ENCODE measurements at places on chromosomes 7 and 10. TPM values are rescaled to one million over a fixed set of nuclear protein-coding genes. Genes with fewer than 3 reads are reported as not detected.

- no peaks in the 10 kb centered on the region for H3K27me3 ChIP-seq
- no peak overlapping the region for H3K27ac ChIP-seq
- H3K4me1 ChIP-seq, result no peaks in the 10 kb centered on the region
- H3K36me3 ChIP-seq, result no peaks in the 10 kb centered on the region
- H3K4me3 ChIP-seq, result no peak overlapping the region
- no peak for DNase-seq
These were observed 89.2 kb downstream of the KBTBD2 start for GRCh38 chr7:32802305-32802910.

GRCh38 chr10:63751836-63752235, 230.6 kb downstream of the REEP3 start:
- no peaks in the 10 kb centered on the region for H3K36me3 ChIP-seq
- H3K4me1 ChIP-seq, result no peaks in the 10 kb centered on the region
- DNase-seq, result no peak
- H3K27ac ChIP-seq, result no peak overlapping the region

DNA sequence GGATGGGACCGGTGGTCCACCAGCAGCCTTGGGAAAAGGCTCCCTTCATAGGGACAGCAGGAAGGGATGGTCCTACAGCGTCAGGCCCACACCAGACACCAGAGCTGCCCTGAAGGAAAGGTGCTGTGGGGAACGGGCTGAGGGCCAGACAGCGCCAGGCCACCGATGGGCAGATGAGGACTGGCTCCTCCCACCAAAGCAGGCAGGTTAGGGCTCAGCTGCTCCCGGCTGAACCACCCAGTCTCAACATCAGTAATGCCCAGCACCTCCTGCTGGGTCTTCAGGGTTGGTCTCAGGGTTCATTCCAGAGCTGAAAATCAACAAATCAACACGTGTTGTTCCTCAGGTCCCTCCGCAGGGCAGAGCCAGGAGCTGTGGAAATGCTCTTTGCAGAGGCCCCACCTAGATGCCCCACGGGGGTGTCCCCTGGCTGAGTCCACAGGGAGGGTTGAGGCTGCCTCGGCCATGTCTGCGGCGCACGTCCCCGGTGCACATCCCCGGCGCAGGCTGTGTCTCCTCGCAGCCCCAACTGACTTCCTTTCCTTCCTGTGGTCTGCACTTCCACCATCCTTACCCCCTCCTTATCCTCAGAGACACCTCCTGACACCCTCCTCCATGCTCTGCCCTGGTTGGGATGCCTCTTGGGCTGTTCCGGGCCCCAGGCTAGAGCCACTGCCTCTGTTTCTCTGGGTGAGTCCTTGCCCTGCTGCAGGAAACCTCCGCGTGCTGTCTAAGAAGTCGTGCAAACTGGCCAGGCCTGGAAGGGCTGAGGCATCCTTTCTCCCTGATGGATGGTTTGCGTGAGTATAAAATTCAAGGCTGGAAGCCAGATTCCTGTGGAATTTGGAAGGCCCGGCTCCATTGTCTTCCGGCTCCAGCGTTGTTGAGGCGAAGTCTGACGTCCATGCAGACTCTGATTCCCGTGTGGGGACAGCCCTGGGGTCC, 32.8 kb upstream of the CFAP46 start:
- no peak overlapping the region for H3K4me3 ChIP-seq
- H3K36me3 ChIP-seq, result no peaks in the 10 kb centered on the region
- H3K27me3 ChIP-seq, result no peaks in the 10 kb centered on the region
- H3K4me1 ChIP-seq, result no peaks in the 10 kb centered on the region

DNA sequence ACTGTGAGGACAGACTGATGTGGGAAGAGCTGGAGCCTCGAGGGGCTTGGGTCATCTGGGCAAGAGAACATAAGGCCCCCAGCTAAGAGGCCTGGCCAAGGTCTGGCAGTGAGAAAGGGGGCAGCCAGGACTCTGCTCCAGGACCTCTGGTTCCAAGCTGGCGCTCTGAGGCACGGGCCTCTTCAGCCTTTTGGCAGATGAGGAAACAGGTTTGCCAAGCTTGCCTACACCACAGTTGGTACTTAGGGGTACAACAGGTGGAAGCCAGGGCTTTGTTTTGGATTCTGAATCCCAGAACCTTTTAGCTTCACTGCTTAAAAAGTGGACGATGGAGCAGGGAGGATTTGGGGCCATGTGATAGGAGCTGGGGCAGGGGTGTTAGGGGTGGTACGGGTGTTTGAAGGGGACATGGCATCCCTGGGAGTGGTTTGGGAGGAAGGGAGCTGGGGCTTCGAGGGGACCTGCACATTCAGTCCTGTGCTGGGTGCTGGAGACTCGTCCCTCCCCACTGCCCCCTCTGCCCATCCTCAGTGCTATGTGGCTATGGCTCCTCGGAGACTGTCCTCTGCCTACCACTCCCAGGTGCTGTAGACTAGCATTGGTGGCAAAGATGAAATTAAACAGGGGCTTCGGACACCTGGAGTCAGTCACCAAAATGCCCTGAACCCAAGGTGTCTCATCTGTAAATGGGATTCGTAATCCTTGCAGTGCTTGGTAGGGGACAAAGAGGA, 30.3 kb downstream of the ZNF775 start:
- H3K4me1 ChIP-seq, result peaks cover 2% of the 10 kb centered on the region
- no peaks in the 10 kb centered on the region for H3K27me3 ChIP-seq
- no peak overlapping the region for H3K4me3 ChIP-seq
- no peak for DNase-seq

DNA sequence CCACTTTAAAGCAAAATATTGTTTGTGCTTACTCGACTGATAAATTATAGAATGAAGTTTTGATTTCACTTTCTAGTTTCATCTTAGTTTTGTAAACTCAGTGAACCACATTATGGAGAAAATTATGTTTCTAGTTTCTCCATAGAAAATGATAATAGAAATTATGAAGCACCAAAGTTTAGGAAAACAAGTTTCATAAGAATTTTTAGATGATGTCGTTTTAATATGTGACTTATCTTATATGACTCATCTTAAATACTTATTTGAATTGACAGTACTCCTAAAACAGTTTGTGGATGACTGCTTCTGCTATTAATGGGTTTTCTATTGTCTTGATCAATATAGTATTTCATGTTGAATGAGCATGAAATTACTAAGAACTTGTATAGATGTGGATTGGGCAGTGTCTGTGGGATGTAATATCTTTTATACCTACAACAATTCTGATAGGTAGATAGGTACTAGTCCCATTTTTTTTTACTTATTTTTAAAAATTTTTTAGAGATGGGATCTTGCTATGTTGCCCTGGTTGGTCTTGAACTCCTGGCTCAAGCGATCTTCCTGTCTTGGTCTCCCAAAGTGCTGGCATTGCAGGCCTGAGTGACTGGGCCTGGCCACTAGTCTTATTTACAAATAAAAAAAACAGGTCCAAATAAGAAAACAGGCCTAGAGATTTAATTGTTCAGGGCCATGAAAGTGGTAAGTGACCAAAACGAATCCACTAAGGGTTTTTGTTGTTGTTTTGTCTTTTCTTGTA, 3.7 kb downstream of the HBP1 start:
- H3K27ac ChIP-seq, result no peak overlapping the region
- H3K27me3 ChIP-seq, result no peaks in the 10 kb centered on the region
- no peaks in the 10 kb centered on the region for H3K36me3 ChIP-seq
- no peak for DNase-seq
- no peak overlapping the region for H3K4me3 ChIP-seq
- peaks cover 33% of the 10 kb centered on the region for H3K4me1 ChIP-seq

- H3K27ac ChIP-seq, result no peak overlapping the region
- H3K36me3 ChIP-seq, result peaks cover 51% of the 10 kb centered on the region
- H3K4me3 ChIP-seq, result no peak overlapping the region
- no peaks in the 10 kb centered on the region for H3K4me1 ChIP-seq
These were observed 22.2 kb downstream of the TMEM209 start for GRCh38 chr7:130182990-130183389.

Gene NKX6-2
- total RNA-seq, result not detected

Gene UCN3
- total RNA-seq, result not detected

DNA sequence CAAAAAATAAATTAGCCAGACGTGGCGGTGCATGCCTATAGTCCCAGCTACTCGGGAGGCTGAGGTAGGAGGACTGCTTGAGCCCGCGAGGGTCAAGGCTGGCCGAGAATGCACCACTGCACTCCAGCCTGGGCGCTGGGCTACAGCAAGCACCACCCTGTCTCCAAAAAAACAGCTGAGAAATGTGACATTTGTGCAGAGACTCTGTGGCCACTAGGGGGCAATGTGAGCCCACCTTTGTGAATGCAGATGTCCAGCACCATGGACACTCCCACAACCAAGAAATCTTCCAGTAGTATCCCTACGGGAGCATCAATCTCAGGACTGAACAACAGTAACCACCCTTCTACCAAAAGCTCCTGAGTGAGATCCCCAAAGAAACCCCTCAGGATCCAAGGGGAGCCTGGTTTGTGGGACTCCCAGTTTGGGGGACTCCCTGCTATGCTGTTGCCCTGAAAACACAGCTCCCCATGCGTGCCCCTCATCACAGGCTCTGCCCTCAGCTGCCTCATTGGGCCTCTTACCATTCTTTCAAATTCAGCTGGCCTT, 6.2 kb upstream of the AHCYL2 start:
- no peaks in the 10 kb centered on the region for H3K36me3 ChIP-seq
- DNase-seq, result no peak
- H3K27ac ChIP-seq, result no peak overlapping the region
- H3K4me3 ChIP-seq, result no peak overlapping the region
- H3K4me1 ChIP-seq, result no peaks in the 10 kb centered on the region

DNA sequence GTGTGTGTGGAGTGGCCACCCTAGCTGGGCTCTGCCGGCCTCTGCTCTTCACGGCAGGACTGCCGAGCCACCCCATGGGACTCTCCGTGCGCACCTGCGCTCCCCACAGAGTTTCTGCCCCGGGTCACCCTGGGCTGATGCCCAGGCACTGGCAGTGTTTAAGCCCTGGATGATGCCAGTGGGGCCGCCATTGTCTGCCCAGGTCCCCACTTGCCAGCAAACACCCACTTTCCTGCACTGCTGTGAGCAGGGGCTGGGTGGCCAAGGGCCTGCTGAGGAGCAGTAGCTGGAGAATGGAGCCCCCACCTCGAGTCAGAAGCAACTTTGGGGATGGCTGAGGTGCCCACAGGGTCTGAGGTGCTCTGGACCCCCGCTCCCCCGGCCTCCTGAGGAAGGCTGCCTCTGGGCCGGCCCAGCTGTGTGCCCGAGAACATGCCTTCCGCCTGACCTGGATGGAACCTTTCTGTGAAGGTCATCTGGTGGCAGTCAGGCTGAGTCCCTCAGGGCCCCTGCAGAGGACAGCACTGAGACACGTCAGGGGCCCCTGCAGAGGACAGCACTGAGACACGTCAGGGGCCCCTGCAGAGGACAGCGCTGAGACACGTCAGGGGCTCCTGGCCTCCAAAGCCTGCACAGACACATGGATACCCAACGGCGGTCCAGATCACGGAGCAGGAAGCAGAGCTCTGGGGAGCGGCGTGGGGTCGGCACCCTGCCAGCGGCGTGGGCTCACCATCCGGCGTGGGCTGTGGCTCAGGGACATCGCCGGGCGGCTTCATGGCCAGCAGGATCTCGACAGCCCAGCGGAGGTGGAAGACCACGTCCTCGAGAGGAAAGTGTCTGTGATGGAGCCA, 62.0 kb downstream of the CFAP46 start:
- no peaks in the 10 kb centered on the region for H3K36me3 ChIP-seq
- H3K27ac ChIP-seq, result no peak overlapping the region
- no peak overlapping the region for H3K4me3 ChIP-seq
- no peaks in the 10 kb centered on the region for H3K4me1 ChIP-seq

Gene XPNPEP1
- total RNA-seq, result 212 TPM

- no peak for DNase-seq
- no peak overlapping the region for H3K4me3 ChIP-seq
- no peaks in the 10 kb centered on the region for H3K4me1 ChIP-seq
- no peak overlapping the region for H3K27ac ChIP-seq
- no peaks in the 10 kb centered on the region for H3K27me3 ChIP-seq
These were observed 101.2 kb upstream of the APBB1IP start for GRCh38 chr10:26336979-26337378.

Gene GNAI1
- total RNA-seq, result 8.7 TPM

Gene IQUB
- total RNA-seq, result not detected

GRCh38 chr7:77812290-77812685, 13.7 kb downstream of the PHTF2 start:
- DNase-seq, result no peak
- H3K4me1 ChIP-seq, result no peaks in the 10 kb centered on the region
- no peak overlapping the region for H3K27ac ChIP-seq
- no peaks in the 10 kb centered on the region for H3K27me3 ChIP-seq
